SK-N-SH treated with all-trans-retinoic acid at 6 μM for 48 hours (cell line): ENCODE measurements at places on chromosomes 16 and 17.
A peak's percentile ranks its signal among the peaks of the same experiment; 100 is the strongest.

DNA sequence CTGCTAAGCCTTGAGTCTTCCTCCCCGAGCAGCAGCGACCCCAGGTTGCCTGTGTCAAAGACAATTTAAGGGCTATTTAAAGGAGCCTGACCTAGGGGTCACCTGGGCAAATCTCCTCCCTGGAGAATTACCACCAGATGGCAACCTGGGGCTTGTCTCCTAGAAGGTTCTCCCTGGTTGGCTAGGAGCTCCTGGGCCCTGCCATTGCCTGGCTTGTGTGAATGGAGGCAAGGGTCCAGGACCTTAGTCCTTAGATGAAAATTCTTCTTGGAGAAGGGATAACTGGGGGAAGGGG, 51.3 kb upstream of the TAC4 start:
- peak; percentile 38; the same call in 1 of the 3 replicates for ATAC-seq

- no peak for ATAC-seq
Observed at GRCh38 chr16:72073560-72074230, 10.7 kb downstream of the HPR start.

DNA sequence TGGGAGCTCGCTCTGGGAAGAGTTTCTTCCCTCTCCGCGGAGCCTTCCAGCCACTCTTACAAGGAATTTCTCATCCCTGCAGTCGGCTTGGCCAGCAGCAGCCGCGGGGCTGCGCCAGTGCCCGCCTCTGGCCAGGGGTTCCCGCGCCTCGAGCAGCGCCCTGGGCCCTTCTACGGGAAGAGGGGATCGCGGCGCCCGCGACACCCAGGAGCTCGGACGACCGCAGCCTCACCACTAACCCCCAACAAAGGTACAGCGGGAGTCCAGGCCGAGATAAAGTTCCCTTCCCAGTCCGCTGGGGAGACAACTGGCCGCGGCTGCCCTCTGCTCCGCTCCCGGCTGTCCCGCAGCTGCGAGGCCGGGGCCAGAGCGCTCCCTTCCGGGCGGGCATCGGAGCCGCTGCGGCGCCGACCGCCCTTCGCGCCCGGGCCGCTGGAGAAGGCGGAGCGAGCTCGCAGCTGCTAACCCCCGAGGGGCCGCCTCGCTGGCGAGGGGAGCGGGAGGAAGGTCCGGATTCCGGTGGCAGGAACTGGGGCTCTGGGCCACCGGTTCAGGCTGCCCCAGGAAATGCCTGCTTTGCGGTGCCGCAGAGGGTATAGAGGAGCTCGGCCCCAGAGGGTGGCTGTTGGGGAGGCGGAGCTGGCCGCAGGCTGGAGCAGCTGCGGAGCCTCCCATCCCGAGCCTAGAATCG, 3.6 kb upstream of the HS3ST3B1 start:
- no peak for ATAC-seq

- ATAC-seq: peak; percentile 9; the same call in 1 of the 3 replicates
Observed at GRCh38 chr17:77966476-77966875, 8.0 kb downstream of the TNRC6C start.

- ATAC-seq: peak; percentile 49
Observed at GRCh38 chr16:85457366-85457765, 155.8 kb upstream of the GSE1 start.

DNA sequence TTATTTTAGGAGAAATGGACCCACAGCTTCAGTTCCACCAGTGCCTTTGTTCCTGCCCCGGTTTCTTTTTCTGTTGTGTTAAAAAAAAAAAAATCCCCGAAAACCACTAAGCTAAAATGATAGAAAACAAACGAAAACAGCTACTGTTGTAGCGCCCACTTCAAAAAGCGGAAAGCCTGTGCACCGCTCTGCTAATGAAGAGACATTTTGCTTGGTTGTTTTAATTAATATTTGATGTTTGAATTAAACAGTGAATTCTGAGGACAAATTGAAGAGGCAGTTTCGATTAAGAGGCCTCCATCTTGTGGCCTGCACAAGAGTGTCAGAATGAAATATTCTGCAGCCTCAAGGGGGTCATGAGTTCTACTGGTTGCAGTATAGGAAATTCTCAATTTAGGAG, 186.7 kb downstream of the RPTOR start:
- no peak for ATAC-seq

DNA sequence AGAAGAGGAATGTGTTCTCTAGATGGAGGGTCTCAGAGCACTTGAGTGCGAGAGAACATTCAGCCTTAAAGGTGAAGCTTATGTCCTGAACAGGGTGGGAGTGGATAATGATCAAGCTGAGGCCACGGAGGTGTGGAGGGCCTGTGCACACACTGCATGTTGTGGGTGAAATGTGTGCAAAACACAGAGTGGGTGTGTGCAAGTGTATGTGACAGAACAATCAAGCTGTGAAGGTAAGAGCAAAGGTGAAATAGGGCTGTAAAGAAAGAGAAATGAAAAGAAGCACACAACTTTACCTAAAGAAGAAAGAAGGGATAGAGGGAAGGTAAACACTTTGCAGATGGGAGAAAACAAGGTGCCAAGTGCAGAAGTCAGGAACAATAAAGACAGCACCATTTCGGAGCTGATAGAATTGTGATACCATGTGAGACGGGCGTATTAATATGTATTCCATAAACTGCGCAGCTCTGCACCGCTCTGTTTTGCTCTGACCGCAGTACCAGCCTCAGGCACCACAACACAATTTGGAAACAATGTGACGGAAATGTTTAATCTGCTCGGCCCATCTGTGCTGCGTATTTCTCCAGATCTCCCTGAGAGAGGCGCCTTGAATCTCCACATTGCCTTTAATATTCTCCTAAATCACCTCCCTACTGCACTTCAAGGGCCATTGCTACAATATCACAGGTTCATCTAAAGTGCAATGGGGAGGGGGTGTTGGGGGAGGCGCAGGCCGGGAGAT, 40.6 kb downstream of the SNX11 start:
- peak; percentile 33 for ATAC-seq

- peak; percentile 36 for ATAC-seq
Observed at GRCh38 chr17:7404737-7405349, 946 bp upstream of the TMEM256 start.

- ATAC-seq: no peak
Observed at GRCh38 chr16:67860589-67861398, 12.1 kb upstream of the EDC4 start.

DNA sequence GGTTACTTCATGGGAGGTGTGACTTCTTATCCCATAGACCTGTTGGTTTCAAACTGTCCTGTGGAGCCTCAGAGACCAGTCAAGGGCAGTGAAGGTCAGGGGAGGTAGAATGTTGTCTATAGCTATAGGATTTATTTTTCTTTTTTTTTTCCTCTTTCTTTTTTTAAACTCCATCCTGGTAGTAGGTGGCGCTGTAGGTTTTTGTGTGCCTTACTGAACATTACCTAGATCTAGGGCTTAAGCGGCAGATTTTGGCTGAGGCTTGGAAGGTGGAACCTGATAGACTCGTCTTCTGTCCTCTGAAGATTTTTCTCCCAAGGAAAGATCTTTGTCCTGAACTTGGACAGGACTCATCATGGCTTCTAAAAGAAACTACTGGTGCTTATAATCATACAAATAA, 8.2 kb upstream of the LASP1NB start:
- ATAC-seq: no peak

- ATAC-seq: no peak
Observed at GRCh38 chr17:1697681-1698080, 12.5 kb downstream of the TLCD2 start.

GRCh38 chr17:78933025-78933958, 8.1 kb upstream of the TIMP2 start:
- peak; percentile 67 for ATAC-seq

GRCh38 chr17:72030067-72030899, 90.5 kb upstream of the SOX9 start:
- ATAC-seq: peak; percentile 90

DNA sequence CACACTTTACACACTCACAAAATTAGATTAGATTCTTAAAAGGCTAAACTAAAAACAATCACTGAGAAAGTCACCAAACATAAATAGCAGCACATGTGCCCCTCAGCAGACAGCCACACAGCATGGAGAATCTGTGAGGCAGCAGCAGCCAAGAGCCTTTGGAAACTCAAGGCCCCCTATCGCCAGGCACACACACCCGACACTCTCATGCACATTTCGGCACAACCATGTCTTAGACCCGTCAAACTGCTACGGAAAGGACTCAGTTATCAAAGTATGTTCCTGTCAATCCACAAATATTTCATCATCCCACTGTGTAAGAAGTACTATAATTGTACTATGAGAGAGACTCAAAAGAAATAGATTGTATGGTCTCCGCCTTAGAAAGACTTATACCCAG, 20.9 kb downstream of the UBE2O start:
- ATAC-seq: no peak

DNA sequence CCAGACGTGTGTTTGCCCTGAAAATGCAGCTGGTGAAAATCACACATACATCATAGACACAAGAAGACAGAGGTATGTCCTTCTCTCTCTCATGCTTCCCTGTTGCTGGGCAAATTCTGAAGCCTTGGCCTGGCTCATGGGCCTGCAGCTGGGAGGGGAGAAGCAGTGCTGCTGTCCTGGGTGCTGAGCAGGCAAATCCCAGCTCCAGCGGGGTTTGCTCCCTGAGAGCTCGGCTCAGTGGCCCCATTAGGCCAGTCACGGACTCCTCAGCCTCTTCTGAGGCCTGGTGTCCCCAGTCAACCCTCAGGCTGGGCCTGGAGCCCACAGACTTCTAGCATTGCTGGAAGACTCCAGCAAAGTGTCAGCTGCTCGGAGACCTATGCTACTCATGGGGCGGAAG, 11.7 kb downstream of the RHBDL3 start:
- peak; percentile 73 for ATAC-seq

DNA sequence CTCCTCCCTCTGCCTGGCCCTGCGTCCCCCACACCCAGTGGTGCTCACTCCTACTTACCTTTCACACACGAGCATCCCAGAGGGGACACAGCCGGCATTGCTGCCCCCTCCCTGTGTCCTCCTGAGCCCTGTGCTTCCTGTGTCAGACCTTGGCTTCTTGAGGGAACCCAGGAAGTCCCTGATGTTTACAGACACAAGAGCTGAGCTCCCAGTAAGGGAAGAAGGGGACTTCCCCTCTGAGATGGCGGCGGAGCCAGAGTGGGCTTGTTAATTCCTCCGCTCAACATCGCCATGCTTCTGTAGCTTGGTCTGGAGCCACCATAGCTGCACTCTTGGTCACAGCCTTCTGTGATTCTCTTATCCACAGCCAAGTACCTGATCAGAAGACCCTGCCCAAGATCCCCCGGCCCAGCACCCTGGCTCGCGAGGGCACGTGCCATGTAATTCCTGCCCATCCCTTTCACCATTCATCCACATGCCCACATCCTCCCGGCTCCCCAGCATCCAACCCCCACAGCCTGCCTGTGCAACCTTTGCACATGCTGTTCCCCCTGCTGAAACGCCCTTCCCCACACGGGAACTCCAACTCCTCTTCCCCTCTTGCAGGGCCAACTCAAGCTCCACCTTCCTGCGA, 127.4 kb upstream of the FOXF1 start:
- ATAC-seq: no peak

GRCh38 chr17:59423137-59423724, 91.8 kb downstream of the YPEL2 start:
- peak; percentile 37 for ATAC-seq

DNA sequence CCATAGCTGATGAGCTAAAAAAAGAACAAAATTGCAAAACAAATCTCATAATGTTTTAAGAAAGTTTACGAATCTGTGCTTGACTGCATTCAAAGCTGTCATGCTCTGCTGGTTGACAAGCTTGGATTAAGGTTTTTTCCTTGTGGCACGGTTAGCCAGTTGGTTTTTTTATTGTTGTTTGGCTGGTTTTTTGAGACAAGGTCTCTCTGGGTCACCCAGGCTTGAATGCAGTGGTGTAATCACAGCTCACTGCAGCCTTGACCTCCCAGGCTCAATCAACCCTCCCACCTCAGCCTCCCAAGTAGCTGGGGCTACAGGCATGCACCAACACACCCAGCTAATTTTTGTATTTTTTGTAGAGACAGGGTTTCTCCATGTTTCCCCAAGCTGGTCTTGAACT, 45.7 kb downstream of the PHKB start:
- no peak for ATAC-seq

DNA sequence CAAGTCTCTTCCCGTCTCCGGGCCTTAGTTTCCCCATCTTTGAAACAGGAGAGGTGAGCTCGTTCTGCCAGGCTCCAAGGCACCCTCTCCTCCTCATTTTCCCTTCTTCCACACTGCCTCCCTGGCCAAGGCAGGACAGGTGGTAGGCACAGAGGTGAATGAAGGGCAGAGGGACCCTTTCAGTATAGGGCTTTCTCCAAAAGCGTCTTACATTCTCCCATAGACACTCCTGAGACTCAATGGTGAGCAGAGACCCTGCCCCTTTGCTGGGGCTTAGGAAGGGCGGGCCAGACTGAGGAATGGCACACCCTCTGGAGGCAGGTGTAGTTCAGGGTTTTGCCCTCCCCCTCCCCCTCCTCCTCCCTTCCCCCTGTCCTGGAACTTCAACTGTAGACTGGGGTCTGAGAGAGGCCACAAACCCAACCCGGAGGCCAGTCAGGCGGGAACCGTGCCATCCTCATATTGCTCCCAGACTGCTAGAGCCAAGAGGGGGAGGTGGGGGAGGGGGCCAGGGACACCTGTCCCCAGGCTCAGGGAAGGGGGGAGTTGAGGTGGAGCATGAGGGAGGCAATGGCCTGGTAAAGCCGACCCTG, 1.9 kb downstream of the PLEKHH3 start:
- ATAC-seq: no peak

DNA sequence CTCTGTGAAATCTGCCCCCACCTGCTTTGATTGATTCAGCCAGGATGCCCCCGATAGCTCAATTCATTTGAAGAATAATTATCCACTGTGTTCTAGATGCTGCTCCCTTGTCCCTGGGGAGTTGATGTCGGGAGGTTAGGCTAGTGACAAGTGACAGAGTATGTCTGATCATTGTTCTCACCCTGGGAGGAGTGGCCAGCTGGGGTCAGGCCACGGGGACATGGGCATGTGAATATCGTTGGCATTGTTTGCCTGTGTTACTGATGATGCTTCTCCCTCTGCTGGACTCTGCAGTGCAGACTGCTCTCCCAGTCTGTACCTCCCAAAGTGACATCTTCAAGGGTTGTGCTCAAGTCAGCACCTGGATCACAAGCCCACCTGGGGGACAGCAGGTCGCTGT, 89.9 kb upstream of the C16orf82 start:
- no peak for ATAC-seq

DNA sequence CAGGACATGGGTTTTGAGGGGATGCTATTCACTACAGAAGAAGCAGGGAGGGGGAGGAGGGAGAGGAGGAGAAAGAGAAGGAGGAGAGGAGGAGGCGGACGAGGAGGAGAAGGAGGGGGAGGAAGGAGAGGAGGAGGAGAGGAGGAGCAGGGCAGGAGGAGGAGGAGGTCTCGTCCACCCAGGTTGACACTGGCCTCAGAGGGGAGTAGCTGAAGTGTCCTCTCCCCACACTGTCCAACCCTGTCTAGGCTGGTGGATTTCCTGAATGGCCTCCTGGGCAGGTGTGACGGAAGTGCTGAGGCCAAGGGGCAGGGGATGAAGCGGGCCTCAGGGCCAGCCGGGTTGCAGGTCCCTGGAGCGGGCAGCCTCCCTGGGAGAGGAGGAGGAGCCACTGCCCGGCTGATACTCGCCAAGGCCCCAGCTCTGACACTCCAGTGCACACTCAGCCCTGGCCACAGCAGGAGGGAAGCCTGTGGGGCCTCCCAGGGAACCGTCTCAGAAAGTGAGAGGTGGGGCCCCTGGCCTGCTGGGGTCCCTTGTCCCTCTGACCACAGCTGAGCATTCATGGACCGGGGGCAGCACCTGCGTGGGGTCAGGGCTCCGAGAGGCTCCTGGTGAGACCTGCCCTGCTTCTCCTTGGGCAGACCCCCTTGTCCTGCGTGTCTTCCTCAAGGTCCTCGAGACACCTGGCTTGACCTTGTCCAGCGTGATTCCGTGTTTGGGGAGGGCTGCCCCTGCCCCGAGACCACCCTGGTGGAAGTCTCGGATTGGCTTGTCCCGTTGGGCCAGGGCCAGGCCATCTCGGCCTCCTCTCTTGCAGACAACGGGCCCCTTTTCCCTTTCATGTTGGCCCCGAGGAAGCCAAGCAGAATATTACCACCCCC, 200.6 kb upstream of the CIBAR2 start:
- ATAC-seq: no peak
